ENCODE measurements at places on chromosomes 2 and 18. TPM values are rescaled to one million over a fixed set of nuclear protein-coding genes. Genes with fewer than 3 reads are reported as not detected.

DNA sequence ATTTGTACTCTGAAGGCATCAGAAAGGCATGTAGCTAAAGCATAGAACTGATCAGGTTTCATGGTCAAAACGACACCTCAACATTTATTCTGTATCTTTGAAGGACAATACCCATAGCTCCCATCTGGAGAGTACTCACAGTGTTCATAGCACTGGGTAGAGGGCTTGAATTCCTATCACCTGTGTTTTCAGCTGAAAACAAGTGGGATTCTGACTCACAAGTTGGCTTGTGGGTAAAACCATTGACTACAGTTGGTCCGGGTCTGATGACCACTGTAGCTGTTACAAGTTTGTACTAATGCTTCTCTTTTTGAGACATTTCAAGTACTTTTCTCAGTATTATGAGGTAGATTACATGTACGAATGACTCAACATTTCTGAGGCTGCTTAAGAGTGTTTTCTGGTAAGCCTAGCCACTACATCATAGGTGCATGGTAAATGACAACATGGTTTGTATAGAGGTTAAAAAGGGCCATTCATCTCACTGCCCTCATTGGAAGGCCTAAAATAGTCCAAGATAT, 68.6 kb upstream of the PELI1 start:
- H3K4me1 ChIP-seq, result peaks cover 48% of the 10 kb centered on the region
- H3K4me3 ChIP-seq, result no peak overlapping the region
- peak overlapping the region; percentile 37 for H3K27ac ChIP-seq
- H3K27me3 ChIP-seq, result no peaks in the 10 kb centered on the region
- peaks cover 3% of the 10 kb centered on the region for H3K36me3 ChIP-seq

GRCh38 chr2:85911814-85912692, 23.3 kb upstream of the ST3GAL5 start:
- no peaks in the 10 kb centered on the region for H3K27me3 ChIP-seq
- H3K36me3 ChIP-seq, result no peaks in the 10 kb centered on the region
- peaks cover 2% of the 10 kb centered on the region for H3K4me1 ChIP-seq
- no peak for DNase-seq

The TRABD2A gene
- total RNA-seq, result 73.2 TPM

GRCh38 chr2:179950391-179950790, 56.7 kb downstream of the CWC22 start:
- H3K4me1 ChIP-seq, result no peaks in the 10 kb centered on the region
- peaks cover 42% of the 10 kb centered on the region for H3K36me3 ChIP-seq
- no peak overlapping the region for H3K4me3 ChIP-seq
- no peak for DNase-seq
- no peaks in the 10 kb centered on the region for H3K27me3 ChIP-seq

GRCh38 chr2:100239486-100240210, 82.7 kb downstream of the LONRF2 start:
- peaks cover 2% of the 10 kb centered on the region for H3K27me3 ChIP-seq
- no peak overlapping the region for H3K27ac ChIP-seq
- no peak overlapping the region for H3K4me3 ChIP-seq
- peaks cover 18% of the 10 kb centered on the region for H3K4me1 ChIP-seq
- no peak for DNase-seq
- H3K36me3 ChIP-seq, result no peaks in the 10 kb centered on the region

DNA sequence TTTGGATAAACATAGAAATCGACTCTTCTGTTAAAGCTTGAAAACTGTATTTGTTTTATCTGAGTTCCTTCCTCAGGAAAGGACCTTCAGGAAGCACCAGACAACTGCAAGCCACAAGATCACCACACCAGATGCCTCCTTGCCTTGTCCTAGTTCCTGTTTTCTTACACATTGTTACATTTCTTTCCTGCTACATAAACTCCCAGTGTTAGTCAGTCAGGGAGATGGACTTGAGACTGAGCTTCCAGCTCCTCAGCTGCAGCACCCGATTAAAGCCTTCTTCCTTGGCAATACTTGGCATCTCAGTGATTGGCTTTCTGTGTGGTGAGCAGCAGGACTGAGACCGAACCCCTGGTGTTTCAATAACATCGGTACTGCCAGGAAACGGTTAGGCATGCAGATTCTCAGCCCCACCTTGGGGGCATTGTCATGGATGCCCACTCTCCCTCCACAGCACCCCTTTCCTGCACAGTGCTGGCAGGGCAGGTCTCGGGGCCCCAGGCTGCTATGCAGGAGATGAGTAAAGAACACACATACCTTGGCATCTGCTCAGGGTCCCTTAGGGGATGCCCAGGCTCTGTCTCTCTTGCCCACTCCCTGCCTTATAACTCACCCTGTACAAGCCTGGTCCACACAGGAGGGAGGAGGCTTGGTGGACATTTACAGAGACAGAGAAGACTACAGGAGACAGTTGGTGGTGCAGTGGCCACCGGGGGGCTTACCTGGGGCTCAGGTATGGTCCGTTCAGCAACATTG, 32.6 kb downstream of the ANKMY1 start:
- H3K4me3 ChIP-seq, result no peak overlapping the region
- peak; percentile 5 for DNase-seq
- H3K27ac ChIP-seq, result no peak overlapping the region

DNA sequence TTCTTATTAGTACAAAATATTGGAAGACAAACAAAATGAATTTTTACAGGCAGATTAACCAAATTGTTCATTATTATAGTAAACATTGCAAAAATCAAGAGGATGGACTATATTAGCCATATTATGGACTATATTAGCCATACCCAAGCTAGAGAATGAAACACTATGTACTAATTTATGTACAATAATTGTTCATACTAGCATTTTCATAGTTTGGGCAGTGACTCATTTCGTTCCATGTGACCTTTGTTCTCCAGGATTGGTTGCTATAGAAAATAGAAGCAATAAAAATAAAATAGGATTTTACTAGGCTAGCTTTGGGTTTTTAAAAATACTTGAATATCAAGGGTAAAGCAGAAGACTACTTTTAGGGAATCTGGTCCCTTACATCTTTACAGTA, 176.8 kb downstream of the ZEB2 start:
- H3K36me3 ChIP-seq, result no peaks in the 10 kb centered on the region
- H3K4me3 ChIP-seq, result no peak overlapping the region
- H3K27me3 ChIP-seq, result no peaks in the 10 kb centered on the region

The PIKFYVE gene
- 27.4 TPM for total RNA-seq

DNA sequence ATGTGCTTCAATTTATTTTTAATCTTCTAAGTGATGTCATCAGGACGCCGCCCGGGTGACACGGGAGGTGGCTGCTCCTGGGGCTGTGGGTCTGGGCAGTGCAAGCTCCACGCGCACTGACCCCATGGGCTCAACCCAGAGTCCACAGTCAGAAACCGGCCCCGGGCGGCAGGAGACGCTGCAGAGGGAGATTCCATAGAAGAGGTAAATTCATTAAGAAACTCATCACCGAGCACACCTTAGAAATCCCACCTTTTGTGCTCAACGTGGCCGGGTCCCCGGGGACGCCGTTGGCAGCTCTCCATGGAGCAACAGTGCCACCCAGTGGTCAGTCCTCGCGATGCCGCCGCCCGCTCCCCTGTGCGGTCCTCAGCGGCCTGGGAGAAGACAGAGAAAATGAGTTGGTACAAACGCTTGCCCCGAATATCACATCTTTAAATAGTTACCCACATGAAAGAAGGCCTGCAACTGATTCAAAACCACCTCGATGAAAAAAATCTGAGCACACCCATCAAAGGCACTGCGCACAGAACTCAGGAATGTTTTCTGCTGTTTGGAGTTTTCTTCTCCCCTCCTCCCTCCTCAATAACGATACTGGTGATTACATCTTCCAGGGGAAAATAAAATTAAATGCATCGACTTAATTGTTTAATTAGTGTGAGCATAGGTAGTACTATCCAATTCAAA, 92.6 kb downstream of the CMPK2 start:
- DNase-seq, result peak; percentile 78
- H3K36me3 ChIP-seq, result no peaks in the 10 kb centered on the region
- no peak overlapping the region for H3K4me3 ChIP-seq

DNA sequence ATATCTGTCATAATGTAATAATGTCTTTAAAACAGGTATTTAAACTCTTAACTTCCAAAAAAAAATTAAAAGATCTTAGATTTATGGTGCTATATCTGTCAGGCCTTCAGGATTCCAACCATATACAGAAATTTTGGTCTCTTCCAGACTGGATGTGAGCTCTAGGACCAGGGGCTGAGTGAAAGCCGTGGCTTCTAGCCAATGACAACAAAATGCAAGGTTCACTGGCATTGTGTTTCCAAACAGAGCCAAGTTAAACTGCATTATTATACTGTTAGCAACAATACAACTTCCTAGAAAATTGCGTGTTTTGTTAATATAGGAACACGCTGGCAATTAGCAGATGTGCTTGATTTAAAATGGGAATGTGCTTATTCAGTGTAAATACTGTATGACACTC, 809.8 kb upstream of the SOX11 start:
- no peaks in the 10 kb centered on the region for H3K36me3 ChIP-seq
- no peak overlapping the region for H3K27ac ChIP-seq
- no peaks in the 10 kb centered on the region for H3K27me3 ChIP-seq
- no peak for DNase-seq
- no peak overlapping the region for H3K4me3 ChIP-seq

The GKN2 gene
- not detected for total RNA-seq

DNA sequence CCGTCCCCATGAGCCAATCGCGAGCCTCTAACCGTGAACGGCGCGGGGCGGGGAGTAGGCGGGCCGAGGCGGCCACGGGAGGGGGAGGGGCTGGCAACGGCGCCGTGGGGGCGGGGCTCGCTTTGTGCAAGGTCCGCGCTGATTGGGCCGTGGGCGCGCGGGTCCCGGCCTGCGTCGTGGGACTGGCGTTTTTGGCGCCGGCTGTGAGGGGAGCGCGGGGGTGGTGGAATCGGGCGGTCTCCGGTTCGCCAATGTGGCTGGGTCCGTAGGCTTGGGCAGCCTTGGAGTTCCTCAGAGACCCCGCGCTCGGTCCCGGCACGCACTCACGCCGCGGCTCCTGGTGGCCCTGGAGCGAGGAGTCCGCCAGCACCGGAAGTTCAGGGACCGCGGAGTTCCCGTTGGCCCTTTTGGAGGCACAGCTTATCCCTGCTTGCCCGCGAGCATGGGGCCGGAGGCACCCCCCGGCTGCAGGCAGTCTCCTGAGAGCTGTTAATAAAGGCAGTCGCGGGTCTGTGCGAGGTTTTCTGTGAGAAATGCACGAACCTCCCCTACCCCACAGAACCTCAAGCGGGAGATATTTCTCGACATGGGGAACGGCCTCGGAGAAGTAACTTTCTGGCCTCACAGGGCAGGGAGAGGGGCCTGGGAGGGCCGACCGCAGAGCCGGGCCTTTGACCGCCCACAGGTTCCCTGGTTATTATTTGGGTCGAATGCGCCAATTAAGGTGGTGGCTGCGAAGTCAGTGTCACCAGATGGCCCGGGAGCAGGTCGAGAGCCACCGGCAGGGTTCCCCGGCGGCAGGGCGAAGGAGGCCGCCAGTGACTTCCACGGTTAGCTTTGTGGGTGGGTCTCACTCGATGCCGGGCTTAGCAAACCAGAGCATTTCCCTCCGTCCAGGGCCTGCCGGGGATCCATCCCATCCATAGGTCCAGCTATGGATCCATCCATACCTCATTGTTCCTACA, 574 bp upstream of the NCL start:
- H3K4me3 ChIP-seq, result peak overlapping the region; percentile 97
- peaks cover 37% of the 10 kb centered on the region for H3K36me3 ChIP-seq
- peak; percentile 98 for DNase-seq

The FLACC1 gene
- total RNA-seq, result 2.8 TPM

DNA sequence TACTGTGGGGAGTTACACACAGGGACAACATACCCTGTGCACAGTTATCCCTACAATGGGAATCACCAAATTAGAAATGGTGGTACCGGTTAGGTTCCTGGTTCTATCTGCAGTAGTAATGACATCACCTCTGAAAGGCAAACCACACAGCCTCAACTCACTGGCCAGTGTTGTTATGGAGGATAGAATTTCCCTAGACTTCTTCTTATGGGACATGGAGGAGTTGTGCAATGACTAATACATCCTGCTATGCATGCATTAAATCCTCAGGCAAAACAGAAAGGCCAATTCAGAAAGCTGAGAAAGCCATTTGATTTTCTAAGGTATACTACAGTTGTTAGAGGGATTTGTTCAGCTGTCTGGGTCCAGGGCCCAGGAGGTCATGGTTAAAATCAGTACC, 439.3 kb downstream of the TMX3 start:
- no peak for DNase-seq
- H3K4me3 ChIP-seq, result no peak overlapping the region
- no peaks in the 10 kb centered on the region for H3K4me1 ChIP-seq
- no peaks in the 10 kb centered on the region for H3K27me3 ChIP-seq
- no peaks in the 10 kb centered on the region for H3K36me3 ChIP-seq
- no peak overlapping the region for H3K27ac ChIP-seq

The CEBPZ gene
- 54.4 TPM for total RNA-seq

- no peak overlapping the region for H3K4me3 ChIP-seq
- H3K4me1 ChIP-seq, result no peaks in the 10 kb centered on the region
- H3K27me3 ChIP-seq, result no peaks in the 10 kb centered on the region
- DNase-seq, result no peak
Observed at GRCh38 chr2:36889795-36890194, 76.5 kb downstream of the STRN start.

GRCh38 chr2:229688141-229688540, 26.2 kb downstream of the DNER start:
- no peak for DNase-seq
- no peaks in the 10 kb centered on the region for H3K4me1 ChIP-seq
- H3K27me3 ChIP-seq, result peaks cover 10% of the 10 kb centered on the region
- no peak overlapping the region for H3K4me3 ChIP-seq

GRCh38 chr18:75959150-75959549, 531.6 kb upstream of the SMIM21 start:
- H3K4me3 ChIP-seq, result no peak overlapping the region
- no peak overlapping the region for H3K27ac ChIP-seq
- H3K27me3 ChIP-seq, result no peaks in the 10 kb centered on the region
- no peak for DNase-seq

The TRIM54 gene
- 0.26 TPM for total RNA-seq

GRCh38 chr2:78024996-78025395, 502.8 kb upstream of the LRRTM4 start:
- H3K4me3 ChIP-seq, result no peak overlapping the region
- H3K36me3 ChIP-seq, result no peaks in the 10 kb centered on the region
- H3K27ac ChIP-seq, result no peak overlapping the region
- no peaks in the 10 kb centered on the region for H3K27me3 ChIP-seq

The ANXA4 gene
- total RNA-seq, result 53.5 TPM

The MPP4 gene
- not detected for total RNA-seq

- H3K4me3 ChIP-seq, result no peak overlapping the region
- H3K27me3 ChIP-seq, result peaks cover 22% of the 10 kb centered on the region
- no peak overlapping the region for H3K27ac ChIP-seq
- peaks cover 26% of the 10 kb centered on the region for H3K4me1 ChIP-seq
Observed at GRCh38 chr2:23509596-23510292, 124.8 kb downstream of the KLHL29 start.
